ENCODE measurements at places on chromosomes 7 and 10.

GRCh38 chr10:52875336-52875735 is 102.8 kb upstream of the MBL2 start:
- no peak for DNase-seq

GRCh38 chr7:28755255-28755654 is 202.9 kb downstream of the TRIL start:
- DNase-seq: no peak

DNA sequence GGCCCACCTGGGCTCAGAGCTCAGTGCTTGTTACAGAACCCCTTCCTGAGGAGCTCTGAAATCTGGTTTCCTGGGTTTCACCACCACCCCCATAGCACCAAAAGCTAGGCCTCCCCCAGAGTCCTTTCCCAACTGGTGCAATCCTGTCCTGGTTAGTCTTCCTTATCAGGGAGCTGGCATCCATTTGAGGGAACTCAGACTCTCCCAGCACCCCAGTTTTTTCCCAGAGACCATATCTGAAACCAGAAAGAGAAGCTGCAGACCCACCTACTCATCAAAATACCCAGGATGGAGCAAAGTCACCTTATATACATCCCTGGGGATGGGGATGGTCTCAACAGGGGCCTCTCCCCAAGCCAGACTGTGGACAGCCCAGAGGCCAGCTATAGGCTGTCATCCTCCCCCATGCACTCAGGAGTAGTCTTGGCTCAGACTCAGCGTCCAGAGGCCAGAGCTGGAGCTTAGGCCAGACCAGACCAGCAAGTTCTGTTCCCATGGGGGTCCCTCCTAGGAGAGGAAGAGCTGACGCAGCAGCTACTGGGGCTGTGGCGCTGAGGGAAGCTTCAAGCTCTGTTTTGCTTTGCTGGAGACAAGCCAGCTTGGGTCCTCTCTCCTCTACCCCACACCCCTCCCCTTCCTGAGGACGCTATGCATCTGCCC is 3.0 kb downstream of the TBATA start:
- no peak for DNase-seq

DNA sequence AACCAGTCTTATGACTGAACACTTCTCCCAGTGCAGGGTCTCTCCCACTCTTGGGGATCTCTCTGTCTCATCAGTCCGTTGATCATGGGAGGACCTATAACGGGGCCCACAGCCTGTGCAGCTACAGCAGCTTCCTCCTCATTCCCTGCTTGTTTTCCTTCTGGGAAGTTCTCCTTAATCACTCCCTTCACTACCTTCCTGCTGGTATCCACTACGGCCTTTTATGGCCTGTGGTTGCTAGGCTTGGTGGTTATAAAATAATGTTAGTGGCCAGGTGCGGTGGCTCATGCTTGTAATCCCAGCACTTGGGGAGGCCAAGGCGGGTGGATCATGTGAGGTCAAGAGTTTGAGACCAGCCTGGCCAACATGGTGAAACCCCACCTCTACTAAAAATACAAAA is 3.5 kb upstream of the ZNF282 start:
- no peak for DNase-seq

- DNase-seq: no peak
Measured at GRCh38 chr10:59635502-59636290, 74.0 kb downstream of the SLC16A9 start.

GRCh38 chr7:104961821-104962220 is 52.2 kb upstream of the KMT2E start:
- no peak for DNase-seq

DNA sequence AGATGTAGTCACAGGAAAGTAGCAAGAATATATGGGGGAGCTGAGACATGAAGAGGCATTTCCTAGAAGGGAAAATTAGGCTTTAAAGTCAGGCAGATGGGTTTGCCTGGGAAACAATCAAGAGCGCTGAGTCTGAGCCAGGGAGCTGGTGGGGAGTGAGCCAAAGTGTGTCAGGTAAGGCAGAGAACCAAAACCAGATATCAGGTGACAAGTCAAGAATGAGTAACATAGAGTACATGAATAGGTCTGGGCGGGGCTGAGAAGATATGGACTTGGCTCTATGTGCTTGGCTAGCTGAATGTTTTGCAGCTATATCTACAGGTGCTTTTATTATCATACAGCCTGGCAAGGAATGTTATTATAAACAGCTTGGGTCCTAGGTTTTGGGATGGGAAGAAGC is 49.3 kb downstream of the GPR141 start:
- DNase-seq: no peak

DNA sequence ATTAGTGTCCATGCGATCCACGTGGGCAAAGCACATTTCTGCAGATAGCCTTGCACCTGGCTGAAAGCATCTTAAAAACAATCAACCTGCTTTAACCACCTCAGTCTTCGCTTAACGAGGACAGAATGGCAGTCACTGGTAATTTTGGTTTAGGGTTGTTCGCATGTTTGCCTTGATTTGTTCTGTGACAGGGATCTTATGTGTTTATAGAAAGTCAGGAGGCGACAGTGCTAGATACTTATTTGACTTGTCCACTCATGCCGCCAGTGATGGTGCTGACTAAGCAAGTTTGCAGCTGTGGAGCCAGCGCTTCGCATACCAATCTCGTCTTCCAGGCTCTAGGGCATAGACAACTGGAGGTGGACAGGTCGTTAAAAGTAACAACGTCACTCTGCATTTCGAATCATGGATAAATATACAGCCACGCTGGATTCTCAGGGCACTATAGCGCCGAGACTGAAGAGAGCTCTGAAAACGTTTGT is 1.2 kb upstream of the TMEM243 start:
- no peak for DNase-seq

DNA sequence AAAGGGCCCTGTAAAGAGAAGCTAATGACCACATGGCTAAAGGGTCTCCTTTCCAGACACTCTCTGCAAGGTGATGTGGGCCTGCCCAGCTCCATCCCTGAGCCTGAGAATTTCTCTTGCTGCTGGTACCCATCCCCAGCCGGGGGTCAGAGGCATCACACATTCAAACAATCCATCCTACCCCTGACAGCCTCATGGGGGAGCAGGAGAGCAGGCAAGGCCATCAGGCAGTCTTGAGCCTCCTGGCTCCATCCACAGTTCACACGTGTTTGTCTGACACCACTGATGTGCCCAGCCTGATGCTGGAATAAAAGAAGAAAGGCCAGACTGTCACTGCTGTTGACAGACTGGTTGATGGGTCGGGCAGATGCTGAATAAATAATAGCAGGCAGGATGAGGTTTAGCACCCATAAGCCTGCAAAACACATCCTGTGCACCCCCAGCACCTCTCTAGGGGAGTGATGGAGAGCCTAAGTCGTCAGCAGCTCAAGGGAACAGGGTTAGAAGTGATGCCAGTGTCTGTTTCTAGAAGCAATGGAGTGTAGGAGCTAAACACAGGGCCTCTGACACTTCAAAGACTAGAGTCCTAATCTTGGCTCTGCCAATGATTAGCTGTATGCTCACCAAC is 43.5 kb downstream of the TLL2 start:
- peak; percentile 29 for DNase-seq

DNA sequence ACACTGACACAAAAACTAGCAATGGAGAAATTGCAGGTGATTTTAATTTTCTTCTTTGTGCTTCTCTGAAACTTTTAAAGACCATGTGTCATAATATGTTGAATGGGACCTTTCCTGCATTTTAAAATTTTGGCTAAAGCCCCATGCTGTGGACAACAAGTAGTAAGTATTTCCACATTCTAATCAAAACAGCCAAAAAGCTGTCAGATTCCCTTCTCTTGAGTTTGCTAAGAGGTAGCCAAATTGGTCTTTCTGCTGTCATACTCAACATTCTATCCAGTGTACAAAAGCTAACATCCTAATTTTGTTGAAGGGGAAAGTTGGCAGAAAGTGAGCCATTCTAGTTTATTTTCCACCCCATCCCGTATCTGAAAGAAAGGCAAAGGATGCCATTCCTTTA is 447.6 kb downstream of the TFEC start:
- DNase-seq: no peak

DNA sequence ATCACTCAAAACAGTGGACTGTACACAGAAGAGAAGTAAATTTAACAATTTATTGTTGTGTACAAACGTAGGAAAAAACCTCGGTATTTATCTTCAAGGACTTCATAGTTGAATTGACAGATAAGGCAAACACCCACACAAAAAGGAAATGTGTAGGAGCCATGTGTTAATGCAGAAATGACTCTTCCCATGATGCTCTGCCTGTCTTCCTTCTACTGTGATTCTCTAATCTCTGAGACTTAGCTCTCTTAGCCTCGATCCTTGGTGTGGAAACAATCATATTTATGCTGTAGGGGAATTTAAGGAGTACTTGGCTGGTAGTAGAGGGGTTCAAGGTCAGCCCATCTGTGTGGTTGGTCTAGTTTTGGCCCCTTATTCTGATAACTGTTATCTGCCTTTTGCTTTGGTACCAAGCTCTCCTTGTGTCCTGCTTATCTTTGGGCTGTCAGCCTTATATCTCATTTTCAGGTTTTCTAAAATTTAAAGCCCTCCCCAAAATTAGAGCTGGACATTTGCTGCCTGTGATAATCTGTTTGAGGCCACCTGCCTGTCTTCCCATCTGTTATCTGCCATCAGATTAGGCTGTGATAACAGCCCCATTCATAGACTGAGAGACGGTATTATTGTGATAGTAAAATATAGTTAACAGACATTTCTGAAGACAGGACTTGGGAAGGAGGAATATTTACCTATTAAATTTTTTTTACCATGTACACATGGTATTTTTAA is 81.7 kb downstream of the GPR85 start:
- no peak for DNase-seq

DNA sequence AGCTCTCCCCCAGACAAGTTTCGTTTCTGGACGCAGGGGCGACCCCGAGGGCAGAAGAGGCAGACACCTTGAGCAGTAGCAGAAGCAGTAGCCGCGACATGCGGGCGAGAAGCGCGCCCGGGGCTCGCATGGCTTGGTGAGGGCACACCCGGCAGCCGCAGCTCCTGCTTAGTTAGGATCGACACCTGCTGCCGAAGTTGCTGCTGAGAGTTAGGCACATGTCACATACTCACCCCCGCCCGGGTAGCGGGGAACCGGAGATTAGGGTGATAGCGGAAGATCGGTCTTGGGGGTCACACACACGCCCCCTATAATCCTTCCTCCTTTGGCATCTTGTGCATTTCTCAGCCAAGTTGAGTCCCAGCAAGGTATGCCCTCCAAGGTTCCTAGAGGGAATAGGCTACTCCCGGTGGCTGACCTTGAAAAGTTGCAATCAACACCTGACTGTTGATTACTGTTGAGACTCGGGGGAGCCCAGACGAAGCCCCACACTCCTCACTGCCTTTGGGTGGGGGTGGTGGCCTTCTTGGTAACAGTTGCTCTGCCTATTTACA is 668 bp downstream of the GPR37 start:
- DNase-seq: no peak

DNA sequence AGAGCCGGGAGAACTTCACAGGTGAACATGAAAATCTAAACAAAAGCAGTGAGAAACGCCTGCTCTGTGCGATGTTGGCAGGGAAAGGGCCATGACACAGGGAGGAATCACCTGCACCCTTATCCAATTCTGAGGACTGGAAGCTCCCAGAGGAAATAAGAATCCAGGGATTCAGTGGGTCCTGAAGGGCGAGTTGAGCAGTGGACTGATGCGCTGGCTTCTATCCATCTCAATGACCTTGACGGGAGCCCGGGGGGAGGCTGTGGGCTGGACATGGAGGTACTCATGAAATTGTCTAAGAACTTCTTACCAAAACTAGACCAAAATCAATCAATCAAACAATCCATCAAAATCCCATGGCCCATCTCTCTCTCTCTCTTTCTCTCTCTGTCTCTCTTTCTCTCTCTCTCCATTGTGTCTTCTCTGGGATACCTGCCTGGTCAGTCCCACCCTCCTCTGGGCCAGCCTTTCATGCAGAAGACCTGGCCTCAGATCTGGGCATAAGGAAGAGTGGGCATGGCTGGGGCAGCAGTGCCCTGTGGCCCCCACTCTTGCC is 7.2 kb downstream of the CPXM2 start:
- DNase-seq: no peak

GRCh38 chr10:98694014-98694413 is 247.3 kb upstream of the HPS1 start:
- no peak for DNase-seq

DNA sequence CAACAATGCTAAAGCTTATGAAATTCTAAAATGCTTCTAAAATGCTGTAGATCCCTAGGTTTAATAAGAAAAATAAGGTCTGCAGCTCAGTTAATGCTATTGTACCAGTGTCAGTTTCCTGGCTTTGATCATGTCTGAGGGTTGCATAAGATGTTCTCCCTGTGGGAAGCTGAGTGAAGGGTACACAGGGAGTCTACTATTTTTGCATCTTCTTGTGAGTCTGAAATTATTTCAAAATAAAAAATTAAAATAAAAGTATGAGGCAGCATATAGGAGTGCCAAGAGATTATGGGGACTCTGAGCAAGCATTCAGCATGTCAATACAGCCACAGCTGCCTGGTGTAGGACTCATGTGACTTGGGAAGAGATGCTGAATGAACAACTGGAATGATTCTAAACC is 14.7 kb downstream of the CHST15 start:
- no peak for DNase-seq

DNA sequence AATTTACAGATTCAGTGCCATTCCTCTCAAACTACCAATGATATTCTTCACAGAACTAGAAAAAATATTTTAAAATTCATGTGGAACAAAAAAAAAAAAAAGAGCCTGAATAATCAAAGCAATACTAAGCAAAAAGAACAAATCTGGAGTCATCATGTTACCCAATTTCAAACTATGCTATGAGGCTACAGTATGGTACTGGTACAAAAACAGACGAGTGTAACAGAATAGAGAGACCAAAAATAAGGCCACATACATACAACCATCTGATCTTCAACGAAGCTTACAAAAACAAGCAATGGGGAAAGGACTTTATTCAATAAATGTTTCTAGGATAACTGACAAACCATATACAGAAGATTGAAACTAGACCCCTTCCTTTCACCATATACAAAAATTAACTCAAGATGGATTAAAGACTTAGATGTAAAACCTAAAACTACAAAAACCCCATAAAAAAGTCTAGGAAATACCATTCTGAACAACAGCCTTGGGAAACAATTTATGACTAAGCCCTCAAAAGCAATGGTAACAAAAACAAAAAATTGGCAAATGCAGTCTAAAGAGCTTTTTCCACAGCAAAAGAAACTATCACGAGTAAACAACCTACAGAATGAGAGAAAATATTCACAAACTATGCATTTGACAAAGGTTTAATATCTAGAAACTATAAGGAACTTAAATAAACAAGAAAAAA is 207.7 kb downstream of the PTN start:
- no peak for DNase-seq

- peak; percentile 34 for DNase-seq
Measured at GRCh38 chr10:24617771-24618396, 105.8 kb downstream of the ARHGAP21 start.

All from hypothalamus (tissue), 51 donors.